ENCODE measurements at places on chromosomes 12 and 14. TPM values are rescaled to one million over a fixed set of nuclear protein-coding genes. Genes with fewer than 3 reads are reported as not detected.

The CD163 gene
- not detected for total RNA-seq

The LTBR gene
- 108 TPM for total RNA-seq

The FGF6 gene
- total RNA-seq, result not detected

The DPPA3 gene
- not detected for total RNA-seq

The RHOJ gene
- 0.23 TPM for total RNA-seq

The CIDEB gene
- 2.0 TPM for total RNA-seq

The TMEM120B gene
- 5.5 TPM for total RNA-seq

The TROAP gene
- total RNA-seq, result 45.4 TPM

The WNT5B gene
- total RNA-seq, result 6.6 TPM

The KRT80 gene
- total RNA-seq, result 18.0 TPM

The SCNN1A gene
- total RNA-seq, result 52.2 TPM

The CHFR gene
- total RNA-seq, result 35.7 TPM

The RPL10L gene
- not detected for total RNA-seq

The IFNG-AS1 gene
- not detected for total RNA-seq

The SERPINA5 gene
- 2.4 TPM for total RNA-seq

The CAPRIN2 gene
- total RNA-seq, result 19.8 TPM

All from epithelial cell of proximal tubule (primary cell).